ENCODE measurements at places on chromosomes 13 and 19.

- no peak for DNase-seq
Measured at GRCh38 chr13:114212158-114212495, 22.6 kb upstream of the CDC16 start.

- no peak for DNase-seq
Measured at GRCh38 chr13:80012251-80012650, 328.7 kb downstream of the SPRY2 start.

GRCh38 chr13:46561691-46562090 is 8.7 kb downstream of the LRCH1 start:
- no peak for DNase-seq

GRCh38 chr13:28817204-28817603 is 2.9 kb upstream of the MTUS2 start:
- DNase-seq, result no peak

GRCh38 chr13:112931028-112931934 is 37.7 kb upstream of the MCF2L start:
- peak; percentile 46 for DNase-seq

DNA sequence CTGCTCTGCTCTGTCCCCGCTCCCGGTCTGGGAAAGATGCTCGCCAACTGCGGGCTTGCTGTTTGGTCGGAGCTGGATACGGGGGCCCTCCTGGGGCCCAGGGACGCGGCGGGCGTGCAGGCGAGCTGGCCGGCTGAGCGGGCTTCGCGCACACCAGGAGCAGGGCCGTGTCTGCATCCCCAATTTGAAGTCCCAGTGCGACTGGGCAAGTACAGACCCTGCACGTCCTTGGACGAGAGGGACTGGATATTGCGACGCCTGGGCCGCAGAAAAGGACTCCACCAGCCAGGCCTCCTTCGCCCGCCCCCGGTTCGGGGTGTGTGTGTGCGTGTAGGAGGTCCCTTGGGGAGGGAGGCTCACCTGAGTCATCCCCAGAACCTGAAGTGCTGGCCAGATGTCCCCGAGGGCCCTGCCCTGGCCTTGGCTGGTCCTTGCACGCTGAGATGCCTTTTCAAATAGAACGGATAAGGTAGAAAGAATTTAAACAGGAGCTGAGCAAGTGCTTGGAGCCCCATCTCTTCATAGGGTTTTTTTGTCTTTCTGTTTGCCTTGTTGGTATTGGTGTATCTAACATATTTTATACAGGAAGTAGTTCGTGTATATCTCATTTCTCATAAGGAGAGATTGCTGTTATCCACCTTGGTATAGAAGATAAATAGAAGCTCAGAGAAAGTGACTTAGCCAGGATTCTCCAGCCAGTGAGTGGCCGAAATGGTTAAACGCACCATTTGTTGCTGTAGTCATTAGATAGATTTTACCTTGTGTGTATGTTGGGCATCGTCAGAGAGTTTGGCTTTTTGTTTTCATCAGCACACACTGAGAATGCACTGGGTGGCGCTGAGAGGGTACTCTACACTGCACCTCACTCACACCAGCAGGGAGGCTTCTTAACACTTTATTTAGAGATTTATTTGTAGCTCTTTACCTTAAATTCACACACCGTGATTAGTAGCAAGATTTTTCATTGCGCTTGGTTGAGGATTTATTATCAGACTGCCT is 1.1 kb downstream of the NAXD start:
- peak; percentile 27 for DNase-seq

- no peak for DNase-seq
Measured at GRCh38 chr19:17721111-17721628, 1.9 kb downstream of the MAP1S start.

DNA sequence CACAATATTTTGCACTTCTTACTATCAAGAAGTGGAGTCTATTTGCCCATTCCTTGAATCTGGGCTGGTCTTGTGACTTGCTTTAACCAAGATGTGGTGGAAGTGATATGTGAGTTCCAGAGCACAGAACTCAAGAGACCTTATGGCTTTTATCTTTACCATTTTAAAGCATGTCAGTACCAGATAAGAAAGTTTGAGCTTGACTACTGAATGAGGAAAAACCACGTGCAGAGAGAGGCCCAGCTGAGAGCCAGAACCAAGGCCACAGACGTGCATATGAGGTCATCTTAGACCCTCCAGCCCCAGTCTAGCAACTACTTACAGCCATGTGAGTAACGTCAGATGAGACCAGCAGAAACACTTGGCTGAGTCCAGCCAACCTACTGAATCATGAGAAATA is 6.3 kb upstream of the CDK8 start:
- no peak for DNase-seq

DNA sequence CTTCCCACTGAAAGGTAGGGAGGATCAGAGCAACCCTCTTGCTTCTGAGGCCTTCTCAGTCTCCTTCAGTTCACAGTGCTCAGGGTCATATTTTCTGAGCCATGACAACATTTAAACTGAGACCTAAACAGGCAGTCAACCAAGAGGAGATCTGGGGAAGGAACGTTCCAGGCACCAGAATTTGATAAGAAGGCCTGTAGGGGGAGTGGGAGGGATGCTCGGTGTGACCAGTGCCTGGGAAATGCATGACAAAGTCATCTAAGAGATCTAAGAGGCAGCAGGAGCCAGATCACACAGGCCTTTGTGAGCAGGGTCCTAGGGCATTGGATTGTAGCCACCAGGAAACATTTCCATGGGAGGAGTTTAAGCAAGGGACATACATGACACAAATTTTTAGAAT is 71.6 kb downstream of the SHISA2 start:
- peak; percentile 18 for DNase-seq

- DNase-seq, result no peak
Measured at GRCh38 chr13:110855363-110855762, 59.5 kb downstream of the ANKRD10 start.

- no peak for DNase-seq
Measured at GRCh38 chr13:36090592-36090991, 40.6 kb downstream of the DCLK1 start.

DNA sequence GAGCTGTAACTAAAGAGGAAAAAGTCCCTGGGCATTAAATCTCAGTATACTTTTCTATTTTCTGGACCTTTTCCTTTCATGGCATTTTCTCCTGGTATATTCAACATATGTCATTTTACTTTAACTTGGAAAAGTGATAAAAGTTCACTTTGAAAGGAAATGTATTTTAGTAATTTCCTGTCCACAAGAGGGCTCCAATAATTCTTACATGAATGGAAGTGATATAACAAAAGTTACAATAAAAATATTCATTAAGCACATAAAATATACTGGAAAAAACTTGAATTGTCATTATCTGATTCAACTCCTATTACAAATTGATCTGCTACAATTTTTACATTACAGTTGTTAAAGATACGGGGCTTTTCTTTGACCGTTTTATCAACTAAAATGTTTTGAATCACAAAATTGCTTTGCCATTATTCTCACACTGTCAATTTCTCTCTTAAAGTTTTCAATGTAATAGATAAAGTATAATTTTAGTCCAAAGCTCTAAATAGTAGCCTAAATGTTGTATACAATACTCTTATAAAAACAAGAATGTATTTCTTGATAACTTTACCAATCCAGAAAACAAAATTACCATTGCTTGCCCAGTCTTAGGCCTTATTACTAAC is 4.9 kb downstream of the UBL3 start:
- DNase-seq, result no peak

DNA sequence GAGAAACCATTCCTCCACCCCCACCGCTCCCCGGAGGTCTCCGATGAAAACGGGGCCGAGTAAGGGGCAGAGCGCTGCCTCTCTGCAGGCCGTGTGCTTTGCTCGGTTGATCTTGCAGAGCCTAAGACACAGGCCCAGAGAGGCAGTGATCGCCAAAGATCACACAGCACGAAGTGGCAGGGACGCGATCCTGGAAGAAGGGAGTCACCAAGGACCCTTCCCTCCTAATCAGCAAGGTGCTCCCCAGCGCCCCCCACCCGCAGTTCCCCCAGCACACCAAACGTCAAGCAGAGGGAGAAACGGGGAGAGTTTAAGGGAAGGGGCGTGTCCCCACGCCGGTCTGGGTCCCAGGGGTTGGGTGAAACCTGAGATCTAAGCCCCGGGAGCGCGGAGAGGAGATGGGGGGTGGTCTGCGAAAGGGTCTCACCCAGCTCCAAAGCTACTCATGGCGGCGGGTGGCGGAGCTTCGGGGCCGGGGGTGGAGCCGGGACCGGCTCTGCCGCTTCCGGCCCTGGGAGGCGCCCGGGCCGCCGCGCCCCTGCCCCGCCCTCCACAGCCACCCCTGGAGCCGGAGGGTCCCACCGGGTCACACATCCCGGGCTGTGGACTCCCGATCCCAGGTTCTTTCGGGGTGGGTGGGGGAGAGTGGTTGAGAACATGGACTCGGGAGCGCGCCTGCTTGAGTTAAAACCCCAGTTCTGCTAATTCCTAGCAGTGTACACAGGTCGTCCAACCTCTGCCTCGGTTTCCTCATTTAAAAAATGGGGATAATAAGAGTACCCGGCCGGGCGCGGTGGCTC is at the start of gene EML2:
EML2 (minus strand) TSS at position 468 of the 800 bp plus-strand sequence; CDS start at position 447, 21 bp downstream.
- no peak for DNase-seq

- no peak for DNase-seq
Measured at GRCh38 chr19:22814124-22814523, 18.0 kb upstream of the ZNF723 start.

DNA sequence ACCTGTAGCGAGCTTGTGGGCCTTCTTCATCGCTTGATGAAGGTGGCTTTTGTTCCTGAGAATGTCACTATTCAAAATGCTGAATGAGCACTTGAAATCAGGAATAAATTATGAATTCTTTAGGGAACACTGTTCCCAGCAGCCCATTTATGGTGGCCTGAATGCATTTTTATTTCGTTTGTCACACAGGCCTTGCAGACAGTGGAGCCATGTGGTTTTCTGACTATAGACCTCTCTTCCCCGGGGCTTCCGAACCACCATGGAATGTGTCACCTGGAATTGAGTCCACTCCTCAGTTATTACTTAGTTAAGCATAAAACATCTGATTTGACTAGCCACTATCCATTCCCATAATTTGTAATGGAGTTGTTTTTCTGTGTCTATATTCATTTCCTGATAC is 396.9 kb downstream of the IRS2 start:
- no peak for DNase-seq

DNA sequence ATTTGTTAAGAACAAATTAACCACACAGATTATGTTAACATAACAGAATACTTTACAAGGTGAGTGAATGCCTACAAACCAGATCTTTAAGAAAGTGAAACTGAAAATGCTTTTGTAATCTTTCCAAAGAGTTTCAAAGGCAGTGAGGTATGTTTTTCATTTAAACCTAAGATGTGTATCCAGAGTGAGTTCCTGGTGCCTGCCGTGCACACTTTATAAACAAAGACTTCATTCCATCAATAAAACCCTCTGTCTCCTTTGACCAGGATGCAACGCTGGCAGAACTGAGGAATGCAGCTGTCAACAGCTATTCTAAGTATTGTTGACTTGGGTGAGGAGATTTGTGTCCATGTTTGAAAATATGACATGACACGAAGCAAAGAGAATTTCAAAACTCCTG is 344.6 kb downstream of the DNAJC15 start:
- no peak for DNase-seq

DNA sequence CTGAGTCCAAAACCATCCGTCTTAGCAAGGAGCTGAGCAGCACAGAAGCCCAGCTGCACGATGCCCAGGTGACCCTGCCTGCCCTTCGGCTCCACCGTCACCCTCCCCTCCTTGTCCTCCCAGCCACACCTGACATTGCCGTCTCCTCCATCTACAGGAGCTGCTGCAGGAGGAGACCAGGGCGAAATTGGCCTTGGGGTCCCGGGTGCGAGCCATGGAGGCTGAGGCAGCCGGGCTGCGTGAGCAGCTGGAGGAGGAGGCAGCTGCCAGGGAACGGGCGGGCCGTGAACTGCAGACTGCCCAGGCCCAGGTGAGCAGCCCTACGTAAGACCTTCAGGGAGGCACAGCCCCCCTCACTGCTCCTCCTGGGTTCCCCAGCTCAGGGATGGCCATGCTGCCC is 49.1 kb downstream of the KCNC3 start:
- DNase-seq, result no peak

- DNase-seq, result peak; percentile 2
Measured at GRCh38 chr13:61255040-61255796, 160.4 kb downstream of the PCDH20 start.

DNA sequence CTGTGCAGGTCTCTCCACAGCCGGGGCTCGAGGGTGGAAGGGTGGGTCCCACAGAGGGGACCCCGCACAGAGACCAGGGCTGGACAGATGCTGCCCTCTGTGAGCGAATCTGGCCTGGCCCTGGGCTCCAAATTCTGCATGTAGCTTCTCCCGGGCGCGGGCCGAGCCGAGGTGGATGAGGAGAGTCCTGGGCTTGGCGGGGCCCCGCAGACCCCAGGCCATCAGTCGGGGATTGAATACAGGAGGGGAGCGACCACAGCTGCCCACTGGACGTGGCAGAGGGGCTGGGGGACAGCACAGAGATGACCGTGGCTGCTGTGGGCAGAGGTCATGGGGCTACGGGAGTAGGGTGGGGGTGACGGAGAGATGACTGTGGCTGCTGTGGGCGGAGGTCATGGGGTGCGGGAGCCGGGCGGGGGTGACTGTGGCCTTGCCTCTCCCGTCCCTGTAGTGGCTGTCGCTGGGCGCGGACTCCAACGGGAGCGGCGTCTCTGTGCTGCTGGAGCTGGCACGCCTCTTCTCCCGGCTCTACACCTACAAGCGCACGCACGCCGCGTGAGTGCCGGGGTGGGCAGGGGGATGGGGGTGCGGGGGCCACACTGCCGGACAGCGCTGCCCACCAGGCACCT is 15.5 kb downstream of the NCLN start:
- no peak for DNase-seq

- DNase-seq, result no peak
Measured at GRCh38 chr13:52020191-52020590, 4.3 kb upstream of the UTP14C start.

GRCh38 chr13:26678796-26679195 is 81.8 kb downstream of the GPR12 start:
- DNase-seq, result no peak

- DNase-seq, result no peak
Measured at GRCh38 chr13:58376775-58377174, 745.2 kb downstream of the PCDH17 start.

GRCh38 chr19:12796146-12797071 is 5.1 kb downstream of the JUNB start:
- no peak for DNase-seq

- no peak for DNase-seq
Measured at GRCh38 chr13:71863254-71863865, 3.6 kb downstream of the DACH1 start.

GRCh38 chr13:59337070-59337469 is 826.7 kb downstream of the DIAPH3 start:
- no peak for DNase-seq

- no peak for DNase-seq
Measured at GRCh38 chr13:109879338-109879737, 93.0 kb upstream of the IRS2 start.

DNA sequence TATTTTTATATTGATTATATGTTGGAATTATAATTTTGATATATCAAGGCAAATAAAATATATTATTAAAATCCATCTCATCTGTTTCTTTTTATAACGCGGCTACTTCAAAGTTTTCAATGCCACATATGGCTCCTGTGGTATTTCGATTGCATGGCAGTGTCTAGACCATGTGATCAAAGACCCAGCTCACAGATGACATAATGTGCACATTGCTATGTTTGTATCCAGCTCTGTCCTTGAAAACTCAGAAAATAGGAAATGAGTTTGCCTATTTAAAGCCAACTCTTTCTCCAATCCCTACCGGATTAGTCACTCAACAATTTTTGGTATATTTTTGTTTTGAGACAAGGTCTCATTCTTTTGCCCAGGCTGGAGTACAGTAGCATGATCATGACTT is 26.2 kb downstream of the TMTC4 start:
- DNase-seq, result no peak

GRCh38 chr19:4774136-4774535 is 17.4 kb upstream of the FEM1A start:
- no peak for DNase-seq
